AG09309 (cell line): ENCODE measurements at places on chromosomes 6 and 20.
A peak's percentile ranks its signal among the peaks of the same experiment; 100 is the strongest.

DNA sequence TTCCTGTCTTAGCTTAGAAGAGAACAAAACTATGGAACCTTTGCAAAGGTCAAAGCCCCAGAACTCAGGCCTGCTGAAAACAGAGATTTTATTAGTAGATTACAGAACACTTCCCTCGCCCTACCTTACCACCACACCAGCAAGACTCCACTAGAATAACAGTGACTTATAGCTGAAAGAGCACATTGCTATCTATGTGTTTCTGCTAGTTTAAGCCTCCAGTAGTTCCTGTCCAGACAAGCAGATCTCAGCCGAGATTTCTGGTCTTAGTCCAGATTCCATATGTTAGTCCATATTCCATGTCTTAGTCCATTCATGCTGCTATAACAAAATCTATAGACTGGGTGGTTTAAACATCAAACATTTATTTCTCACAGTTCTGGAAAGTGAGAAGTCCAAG, 412.3 kb upstream of the ID4 start:
- DNase-seq, result no peak

- DNase-seq, result no peak
Observed at GRCh38 chr6:81814370-81815076, 62.0 kb upstream of the TENT5A start.

DNA sequence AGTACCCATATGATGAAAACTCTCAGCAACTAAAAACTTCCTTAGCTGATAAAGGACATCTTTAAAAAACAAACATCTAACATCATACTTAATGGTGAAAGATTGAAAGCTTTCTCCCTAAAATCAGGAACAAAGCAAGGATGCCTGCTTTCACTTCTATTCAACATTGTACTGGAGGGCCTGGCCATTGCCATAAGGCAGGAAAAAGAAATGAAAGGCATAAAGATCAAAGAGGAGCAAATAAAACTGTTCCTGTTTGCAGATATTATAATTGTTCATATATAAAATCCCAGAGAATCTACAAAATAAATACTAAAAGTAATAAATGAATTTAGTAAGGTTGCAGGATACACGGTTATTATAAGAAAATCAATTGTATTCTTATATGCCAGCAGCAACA, 124.6 kb upstream of the ARMC2 start:
- DNase-seq, result no peak

DNA sequence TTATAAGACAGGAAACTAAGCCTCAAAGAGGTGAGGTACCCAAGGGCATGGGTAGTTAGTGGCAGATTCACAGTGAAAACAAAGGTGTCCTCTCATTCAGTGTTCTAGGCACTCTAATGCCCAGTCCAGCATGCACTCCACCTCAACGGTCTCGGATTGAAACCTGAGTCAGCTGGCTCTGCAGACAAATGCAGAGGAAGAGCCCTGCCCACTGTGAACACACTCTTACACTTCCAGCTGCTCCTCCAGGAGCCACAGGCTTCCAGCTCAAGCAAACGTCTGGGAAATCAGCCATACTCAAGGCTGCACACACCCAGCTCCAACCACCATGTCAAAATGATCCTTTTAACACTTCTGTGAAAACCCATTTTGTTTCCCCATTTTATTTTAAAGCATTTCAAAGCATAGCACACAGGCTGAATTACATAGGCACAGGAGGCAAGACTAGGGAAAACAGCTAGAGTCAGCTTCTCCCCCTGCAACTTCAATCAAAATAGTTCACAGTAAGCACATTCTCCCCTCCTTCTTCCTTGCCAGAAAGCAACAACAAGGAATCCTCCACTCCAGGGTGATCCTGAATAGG, 3.0 kb upstream of the IL17A start:
- DNase-seq, result no peak

- DNase-seq, result no peak
Observed at GRCh38 chr20:558117-558516, 14.5 kb upstream of the CSNK2A1 start.

DNA sequence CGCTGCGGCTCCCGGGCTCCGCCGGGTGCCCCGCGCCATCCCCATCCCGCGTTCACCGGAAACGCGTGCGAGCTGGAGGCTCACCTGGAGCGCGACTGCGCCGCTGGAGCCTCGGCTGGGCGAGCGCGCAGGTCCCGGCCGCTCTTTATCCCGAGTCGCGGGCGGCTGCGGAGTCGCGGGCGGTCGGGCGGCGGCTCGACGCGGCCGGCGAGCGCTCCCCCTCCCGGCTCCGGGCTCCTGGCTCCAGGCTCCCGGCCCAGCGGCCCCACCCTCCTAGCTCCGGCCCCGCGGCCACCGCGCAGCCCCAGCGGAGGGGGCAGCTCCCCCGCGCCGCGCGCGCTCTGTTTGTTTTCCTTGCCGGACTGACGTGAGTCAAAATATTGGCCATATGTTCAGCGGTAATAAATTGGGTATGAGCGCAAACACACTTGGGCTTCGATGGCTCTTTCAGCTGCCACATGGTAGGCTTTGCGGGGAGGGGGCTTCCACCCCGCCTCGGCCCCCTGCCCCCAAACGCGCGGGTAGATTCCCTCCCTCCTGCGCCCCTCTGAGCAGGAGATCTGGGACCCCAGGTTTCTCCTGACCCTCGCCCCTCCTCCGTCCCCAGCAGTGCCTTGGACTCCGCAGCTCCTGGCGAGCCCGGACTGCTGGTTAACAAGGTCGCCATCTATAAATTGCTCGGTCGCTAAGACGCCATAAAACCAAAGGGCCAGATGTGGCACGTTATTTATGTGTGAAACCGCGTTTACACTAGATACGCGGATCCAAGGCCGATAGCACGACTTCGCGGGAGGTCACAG, 8.8 kb upstream of the NKX2-2 start:
- no peak for DNase-seq

- no peak for DNase-seq
Observed at GRCh38 chr20:50930139-50930975, 880 bp downstream of the ADNP start.

GRCh38 chr6:13992417-13993055, 67.8 kb downstream of the RNF182 start:
- DNase-seq, result no peak

DNA sequence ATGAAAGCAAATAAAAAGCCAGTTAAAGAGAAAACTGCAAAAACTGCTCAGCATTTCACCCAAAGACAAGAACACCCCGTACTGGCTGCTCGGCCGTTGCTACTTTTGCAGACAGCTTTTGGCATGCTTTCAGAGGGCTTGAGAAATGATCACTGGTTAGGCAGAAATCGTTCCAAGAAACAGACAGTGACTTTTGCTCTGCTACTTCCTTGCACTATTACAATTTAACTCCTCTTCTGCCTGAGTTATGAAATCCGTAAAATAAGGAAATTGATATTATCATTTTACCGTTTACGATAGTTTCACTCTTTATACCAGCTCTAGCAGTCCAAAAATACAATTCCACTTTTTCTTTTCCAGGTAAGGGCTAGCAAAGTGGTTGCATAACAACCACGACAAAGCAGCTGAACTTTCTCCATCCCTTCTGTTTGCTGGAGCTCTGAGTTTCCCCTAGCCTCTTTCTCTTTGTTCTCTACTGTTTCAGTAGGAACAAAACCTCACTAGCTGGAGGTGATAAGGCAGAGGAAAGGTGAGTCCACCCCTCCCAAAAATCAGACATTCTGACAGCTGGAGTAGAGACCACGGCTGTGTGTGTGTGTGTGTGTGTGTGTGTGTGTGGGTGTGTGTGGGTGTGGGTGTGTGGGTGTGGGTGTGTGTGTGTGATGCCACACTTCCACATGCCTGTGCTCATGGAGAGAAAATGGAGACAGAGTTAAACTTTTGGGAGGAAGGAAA, 191.8 kb upstream of the RREB1 start:
- DNase-seq, result peak; percentile 28
